Testis (tissue), 5 donors: ENCODE measurements at places on chromosomes 4 and X. TPM values are rescaled to one million over a fixed set of nuclear protein-coding genes. Genes with fewer than 3 reads are reported as not detected.

Gene DCAF4L1
- total RNA-seq: 57.9 TPM

Gene GAGE2A
- 28.8 TPM for total RNA-seq

DNA sequence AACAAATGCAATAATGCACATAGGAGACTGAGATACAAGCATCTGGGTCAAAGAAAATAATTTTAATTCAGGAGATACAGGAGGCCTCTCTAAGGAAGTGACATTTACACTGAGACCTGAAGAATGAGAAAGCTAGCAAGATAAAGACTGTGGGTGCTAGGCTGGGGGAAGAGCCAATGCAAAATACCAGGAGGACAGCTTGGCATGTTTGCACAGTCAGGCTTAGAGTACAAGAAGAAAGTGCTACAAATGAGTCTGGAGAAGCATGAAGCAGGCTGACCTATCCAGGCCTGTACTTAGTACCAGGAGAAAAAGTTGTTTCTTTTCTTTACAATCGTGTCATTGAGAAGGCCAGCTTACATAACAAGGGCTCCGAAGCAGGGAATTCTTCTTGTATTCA is 56.9 kb downstream of the GABRB1 start:
- DNase-seq: no peak

DNA sequence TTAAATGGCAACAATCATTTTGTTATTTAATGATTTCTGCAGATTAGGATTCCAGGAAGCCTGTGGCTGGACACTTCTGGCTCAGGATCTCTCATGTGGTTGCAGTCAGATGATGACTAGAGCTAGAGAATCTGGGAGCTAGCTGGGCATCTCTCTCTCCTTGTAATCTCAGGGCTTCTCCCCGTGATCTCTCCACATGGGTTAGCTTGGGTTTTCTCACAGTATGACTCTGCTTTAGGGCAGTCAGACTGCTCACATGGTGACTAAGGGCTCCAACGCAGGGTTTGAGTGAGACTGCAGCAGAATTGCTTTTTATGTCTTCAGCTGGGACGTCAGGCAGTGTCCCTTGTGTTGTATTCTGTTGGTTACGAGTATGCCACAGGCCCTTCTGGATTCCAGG is 361.4 kb downstream of the CBLL2 start:
- DNase-seq: peak; percentile 27

GRCh38 chrX:123337886-123338639 is 154.0 kb downstream of the GRIA3 start:
- DNase-seq: no peak

GRCh38 chrX:39214387-39215126 is 413.3 kb downstream of the MID1IP1 start:
- DNase-seq: no peak
